Stimulated activated CD4-positive, alpha-beta T cell treated with anti-CD3 and anti-CD28 coated beads, TNF-alpha, amount 100 ng/mL, for 1 hour (primary cell): ENCODE measurements at places on chromosomes 7 and 10.

DNA sequence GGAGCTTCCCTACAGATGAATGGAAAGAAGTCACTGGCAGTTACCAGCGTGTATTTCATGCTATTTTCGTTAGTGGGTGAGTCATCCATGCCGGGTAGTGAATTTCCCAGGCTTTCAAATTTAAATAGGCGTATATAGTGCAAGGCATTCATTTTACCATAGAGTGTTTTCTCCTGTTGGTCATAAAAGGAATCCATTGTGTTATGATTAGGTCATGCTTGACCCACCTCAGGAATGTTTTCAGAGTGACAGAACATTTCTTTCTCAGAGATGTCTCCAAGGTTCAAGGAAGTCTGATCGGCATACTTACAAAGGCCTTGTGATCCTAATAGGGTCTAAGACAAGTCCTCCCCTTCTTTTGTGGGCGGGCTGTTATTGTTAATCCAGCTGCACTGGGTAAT, 110.7 kb downstream of the AKR1D1 start:
- no peak for DNase-seq

DNA sequence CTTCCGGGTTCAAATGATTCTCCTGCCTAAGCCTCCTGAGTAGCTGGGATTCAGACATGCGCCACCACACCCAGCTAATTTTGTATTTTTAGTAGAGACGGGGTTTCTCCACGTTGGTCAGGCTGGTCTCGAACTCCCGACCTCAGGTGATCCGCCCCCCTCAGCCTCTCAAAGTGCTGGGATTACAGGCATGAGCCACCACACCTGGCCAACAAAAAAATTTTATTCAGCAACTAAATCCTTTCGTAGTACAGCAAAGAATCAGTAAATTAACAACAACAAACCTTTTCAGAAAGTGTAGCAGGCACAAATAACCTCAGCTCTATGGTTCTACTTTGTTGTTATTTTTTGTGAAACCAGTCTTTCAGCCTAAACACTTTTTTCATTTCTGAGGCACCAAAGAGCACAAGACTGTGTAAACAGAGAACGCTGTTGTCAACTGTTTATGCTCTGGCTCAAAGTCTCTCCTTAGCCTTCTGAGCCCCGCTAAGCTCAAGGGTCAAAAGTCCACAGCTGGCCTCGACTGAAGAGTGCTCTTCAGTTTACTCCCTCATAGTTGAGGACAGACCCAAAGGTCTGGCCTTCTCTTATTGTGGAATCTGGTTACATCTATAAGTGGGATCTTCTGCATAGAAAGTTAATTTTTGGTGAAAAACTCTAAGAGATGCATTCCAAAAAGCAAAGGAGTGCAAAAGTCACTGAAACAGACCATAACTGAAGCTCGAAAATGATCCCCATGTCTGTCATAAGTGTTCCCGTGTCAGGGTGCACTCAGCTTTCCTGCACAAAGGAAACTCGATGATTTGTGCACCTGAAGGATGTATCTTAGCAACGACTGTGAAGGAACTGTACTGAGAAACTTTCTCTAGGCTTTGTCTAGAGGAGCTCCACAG, 24.6 kb upstream of the DDX50 start:
- no peak for DNase-seq

- DNase-seq: no peak
These were observed 2.1 kb upstream of the SORCS3 start for GRCh38 chr10:104638861-104639589.

DNA sequence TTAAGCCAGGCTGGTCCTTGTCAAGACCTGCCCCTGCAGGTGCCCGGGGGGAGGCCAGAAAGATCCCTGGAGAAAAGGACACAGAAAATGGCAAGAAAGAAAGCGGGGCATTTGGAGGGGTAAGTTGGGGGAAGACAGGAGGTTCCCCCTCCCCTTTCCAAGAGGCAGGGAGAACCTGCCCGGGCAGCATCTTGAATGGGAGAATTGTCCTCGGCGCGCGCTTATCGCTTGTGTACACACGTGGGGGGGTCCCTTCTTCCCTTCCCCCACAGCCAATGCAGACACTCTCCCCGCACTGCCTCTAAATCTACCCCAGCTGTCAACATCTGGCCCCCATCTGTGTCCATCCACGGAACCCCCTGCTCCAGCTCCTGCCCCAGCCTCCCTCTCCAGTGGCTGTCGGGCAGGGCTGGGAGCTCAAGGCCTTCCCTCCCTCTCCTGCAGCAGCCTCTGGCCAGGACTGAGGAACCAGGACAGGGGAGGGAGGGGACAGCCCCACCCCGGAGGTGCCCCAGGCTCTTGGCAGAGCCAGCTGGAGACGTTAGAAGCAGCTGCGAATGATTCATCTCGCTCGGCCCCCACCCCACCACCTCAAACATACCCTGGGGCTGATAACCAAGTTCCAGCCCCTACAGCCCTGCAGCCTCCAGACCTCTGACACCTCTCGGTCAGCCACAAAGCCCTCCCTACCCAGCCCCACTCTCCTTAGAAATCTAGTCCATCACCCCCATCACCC, 25.3 kb downstream of the EPHB4 start:
- no peak for DNase-seq

- DNase-seq: no peak
These were observed 12.3 kb upstream of the VIM start for GRCh38 chr10:17215782-17216122.

DNA sequence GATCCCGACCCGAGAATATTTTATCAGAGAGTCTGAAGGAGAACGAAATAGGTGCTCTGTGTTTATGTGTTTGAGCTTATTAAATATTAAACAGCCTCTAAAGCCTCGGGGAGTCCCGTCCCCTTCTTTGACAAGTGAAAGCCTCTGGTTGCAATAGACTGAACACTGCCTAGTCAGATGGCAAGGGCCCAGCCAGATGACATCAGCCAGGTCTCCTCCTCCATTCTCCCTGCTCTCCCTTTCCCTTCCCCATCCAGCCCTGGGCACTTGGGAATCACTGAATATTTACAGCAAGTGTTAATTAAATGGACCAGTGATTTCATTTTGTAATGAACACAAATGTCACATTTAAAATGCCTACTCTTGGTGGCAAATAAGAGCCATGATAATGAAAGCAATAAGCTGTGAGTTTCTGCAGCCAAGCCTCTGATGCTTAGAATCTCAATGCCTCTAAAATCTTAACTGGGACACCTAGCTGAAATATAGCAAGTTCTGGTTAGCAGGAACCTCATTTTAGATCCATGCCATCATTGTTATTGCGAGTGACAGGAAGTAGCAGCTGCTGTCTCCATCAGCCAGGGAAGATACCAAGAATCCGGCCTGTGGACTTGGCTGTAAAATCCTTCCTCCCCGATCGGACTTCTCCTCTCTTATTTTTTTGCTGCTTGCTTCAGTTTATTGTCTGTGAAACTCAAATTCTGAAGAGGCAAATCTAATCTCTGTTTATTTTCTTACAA, 202.1 kb downstream of the PRPF18 start:
- DNase-seq: no peak

DNA sequence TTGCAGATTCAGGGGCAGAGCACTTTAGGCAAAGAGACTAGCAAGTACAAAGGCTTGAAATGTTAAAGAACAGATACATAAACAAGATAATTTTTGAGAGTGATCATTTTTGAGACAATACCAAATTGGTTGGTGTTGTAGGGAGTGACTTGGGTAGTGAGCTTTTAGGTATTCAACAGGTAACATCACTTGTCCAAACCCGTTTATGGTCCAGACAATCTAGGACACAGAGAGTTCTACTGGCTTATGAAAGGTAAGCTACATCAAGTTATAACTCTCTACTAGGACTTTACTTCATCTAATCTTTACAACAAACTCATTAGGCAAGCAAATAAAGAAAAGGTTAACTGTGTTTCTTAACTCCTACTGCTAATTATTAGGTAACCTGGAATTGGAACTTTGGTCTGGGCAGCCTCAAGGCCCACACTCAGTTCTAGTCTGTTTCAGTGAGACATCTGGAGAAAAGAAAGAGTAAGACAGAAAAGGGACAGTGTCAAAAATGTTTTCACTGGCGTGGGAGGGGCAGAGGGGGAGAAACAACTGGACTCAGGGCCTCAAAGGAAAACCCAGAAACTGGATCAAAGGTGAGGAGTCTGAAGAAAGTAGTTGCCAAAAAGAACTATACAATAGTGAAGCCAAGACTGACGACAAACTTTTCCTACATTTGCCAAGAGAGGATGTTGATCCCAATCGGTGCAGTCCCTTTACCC, 39.2 kb downstream of the GNAT3 start:
- DNase-seq: no peak

DNA sequence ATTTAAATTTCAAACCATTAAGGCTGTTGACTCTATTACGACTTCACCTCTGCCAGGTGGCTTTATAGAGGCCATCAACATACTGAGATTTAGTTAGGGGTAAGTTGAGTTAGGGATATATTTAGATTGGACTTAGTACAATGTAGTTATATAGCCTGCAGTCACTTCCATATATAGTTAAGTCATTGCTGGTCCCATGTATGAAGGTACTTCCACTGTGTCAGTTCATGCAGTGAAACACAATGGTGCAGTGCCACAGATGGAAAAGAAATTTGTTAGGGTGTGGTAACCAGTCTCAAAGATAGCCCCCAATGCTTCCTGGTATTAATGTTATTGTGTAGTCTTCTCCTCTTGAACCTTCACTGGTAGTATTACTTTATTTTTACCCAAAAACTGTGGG, 12.6 kb upstream of the TSPAN13 start:
- no peak for DNase-seq
